ENCODE measurements at places on chromosomes 16 and 17. TPM values are rescaled to one million over a fixed set of nuclear protein-coding genes. Genes with fewer than 3 reads are reported as not detected.

DNA sequence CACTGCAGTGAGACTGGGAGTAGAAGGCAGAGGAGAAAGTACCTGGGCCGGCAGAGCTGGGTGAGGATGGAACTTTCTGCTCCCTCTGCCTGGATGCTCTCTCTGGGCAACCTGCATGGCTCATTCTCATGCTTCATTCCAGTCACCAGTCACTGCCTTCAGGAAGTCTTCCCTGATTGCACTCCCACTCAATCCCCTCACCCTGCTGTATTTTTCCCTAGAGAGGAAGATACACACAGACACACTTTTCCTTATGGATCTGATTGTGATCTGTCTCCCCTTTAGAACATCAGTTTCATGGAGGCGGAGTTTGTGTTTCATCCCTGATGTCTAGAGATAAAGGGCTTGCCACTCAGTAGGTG lies 44.9 kb downstream of the MEAK7 start:
- DNase-seq: no peak

- no peak for DNase-seq
Measured at GRCh38 chr16:67294938-67295361, 15.6 kb downstream of the PLEKHG4 start.

Gene RCVRN
- total RNA-seq: 2.0 TPM

DNA sequence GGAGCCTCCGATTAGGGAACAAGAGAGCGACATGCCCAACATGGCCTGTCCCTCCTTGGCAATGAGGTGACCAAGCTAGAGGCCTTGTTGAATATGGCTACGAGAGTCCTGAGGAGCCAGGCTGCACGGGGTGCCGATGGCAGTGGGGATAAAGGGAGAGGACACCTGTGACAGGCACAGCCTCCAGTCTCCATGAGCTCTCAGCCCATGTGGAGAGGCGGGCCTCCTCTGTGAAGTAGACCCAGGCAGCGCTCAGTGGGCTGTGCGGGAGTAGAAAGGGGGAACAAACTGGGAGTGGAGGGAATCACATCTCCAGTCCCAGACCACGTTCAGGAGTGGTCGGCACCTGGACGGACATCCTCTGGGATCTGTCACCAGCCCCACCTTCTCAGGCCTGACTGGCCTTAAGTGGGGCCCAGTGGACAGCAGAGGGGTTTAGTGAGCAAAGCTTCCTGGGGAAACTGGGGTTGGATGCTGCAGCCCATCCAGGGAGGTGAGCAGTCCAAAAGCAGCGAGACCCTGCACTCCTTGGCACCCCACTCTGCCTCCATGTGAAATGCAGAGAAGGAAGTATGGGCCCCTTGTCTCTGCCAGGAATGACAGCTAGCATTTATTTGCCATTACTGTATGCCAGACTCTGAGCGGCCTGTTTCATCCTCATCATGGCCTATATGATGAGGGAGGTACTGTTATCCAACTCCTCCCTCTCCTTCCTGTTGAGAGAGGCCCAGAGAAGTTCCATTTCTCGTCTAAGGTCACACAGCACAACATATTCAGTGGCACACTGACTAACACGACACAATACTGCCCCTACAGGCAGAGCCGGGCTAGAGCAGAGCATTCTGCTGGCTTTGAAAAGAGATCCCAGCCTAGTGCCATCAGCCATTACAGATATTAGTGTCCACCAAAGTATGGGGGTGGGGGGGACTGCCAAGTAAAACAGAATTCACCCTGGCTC lies 4.5 kb upstream of the TMEM92 start:
- DNase-seq: peak; percentile 71

Gene SPN
- 435 TPM for total RNA-seq

GRCh38 chr16:50024207-50024606 lies 818 bp upstream of the CNEP1R1 start:
- no peak for DNase-seq

GRCh38 chr16:19363740-19364139 lies 53.9 kb upstream of the TMC5 start:
- DNase-seq: no peak

- DNase-seq: no peak
Measured at GRCh38 chr17:78556812-78557211, 20.4 kb downstream of the DNAH17 start.

DNA sequence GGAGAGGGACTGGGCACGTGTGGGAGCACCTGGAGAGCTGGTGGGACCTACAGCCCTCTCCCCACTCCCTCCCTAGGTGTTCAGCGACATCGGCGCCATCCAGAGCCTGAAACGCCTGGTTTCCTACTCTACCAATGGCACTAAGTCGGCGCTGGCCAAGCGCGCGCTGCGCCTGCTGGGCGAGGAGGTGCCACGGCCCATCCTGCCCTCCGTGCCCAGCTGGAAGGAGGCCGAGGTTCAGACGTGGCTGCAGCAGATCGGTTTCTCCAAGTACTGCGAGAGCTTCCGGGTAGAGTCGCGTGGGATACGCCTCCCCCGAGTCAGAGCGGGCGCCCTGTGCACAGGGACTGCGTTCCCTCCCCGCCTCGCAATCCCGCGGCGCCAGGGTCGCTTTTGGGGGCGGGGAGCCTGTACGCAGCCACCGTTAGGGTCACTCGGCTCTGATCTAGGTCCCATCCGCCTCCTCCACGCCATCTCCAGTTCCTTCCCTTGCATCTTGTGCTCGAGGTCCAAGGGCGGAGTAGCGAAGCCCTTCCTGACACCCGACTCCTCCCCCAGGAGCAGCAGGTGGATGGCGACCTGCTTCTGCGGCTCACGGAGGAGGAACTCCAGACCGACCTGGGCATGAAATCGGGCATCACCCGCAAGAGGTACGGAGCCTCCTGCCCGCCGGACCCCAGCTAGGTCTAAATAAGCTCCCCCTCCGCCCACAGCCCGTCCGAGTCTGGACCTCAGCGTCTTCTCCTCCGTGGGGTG lies 13.0 kb downstream of the SARM1 start:
- DNase-seq: peak; percentile 75

Gene TSC2
- 135 TPM for total RNA-seq

Gene CHST5
- total RNA-seq: not detected

- no peak for DNase-seq
Measured at GRCh38 chr17:34750004-34750403, 170.6 kb downstream of the TMEM132E start.

Gene PRCD
- total RNA-seq: 0.82 TPM

DNA sequence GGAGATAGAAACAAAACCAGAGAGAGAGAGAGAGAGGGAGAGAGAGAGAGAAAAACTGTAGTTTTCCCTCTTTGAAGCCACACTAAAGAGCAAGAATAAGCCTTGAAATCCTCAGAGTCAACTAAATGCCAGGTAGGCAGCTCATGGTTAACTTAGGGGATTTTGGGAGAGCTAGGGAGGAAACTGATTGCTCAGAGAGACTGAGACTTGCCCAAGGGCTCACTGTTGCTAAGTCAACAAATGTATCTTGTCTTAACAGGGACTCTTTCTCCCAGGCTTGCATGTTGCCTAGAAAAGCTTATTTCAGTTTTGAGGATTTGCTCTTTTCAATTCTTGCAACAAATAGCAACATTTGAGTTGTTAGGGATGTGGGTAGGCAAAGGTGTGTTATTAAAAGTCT lies 4.5 kb upstream of the SLC5A11 start:
- no peak for DNase-seq
